ENCODE measurements at places on chromosomes 6 and 20.
A peak's percentile ranks its signal among the peaks of the same experiment; 100 is the strongest.

- no peak for DNase-seq
Measured at GRCh38 chr6:80517525-80517924, 411.1 kb downstream of the BCKDHB start.

DNA sequence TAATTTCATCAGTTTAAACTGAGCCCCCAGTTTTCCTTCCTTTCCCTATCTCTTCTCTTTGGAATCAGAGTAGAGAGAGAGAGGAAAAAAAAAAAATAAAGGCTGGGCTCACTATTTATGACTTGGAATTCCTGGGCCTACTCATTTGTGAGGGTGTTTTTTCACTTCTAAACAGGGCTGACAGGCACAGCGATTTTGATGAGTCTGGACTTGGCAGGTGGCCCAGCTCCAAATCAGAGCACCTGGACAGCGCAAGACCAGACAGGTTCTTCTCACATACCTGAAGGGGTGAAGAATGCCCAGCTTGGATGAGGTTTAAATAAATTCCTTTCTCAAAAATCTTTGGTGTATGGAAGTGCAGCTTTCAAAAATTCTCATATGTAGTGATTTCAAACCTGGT is 122.2 kb downstream of the KIF13A start:
- DNase-seq, result peak; percentile 44

GRCh38 chr6:156791320-156791850 is 14.2 kb downstream of the ARID1B start:
- DNase-seq, result peak; percentile 64

DNA sequence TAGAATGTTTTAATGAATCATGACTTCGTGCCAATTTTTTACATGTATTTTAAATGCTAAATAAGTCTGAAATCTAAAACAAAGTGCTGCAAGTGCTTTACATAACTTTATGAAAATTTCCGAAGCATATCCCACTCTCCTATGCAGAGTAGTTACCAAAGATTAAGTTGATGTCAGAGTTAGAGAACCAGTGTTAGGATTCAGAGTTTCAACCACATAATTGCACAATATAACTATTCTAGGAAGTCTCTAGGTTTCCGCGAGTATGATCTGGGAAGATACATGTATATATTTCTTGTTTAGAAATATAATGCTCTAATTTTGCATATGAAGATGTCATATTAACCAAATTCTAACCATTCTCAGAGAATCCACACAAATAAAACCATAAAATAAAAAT is 74.8 kb downstream of the ASCC3 start:
- no peak for DNase-seq

DNA sequence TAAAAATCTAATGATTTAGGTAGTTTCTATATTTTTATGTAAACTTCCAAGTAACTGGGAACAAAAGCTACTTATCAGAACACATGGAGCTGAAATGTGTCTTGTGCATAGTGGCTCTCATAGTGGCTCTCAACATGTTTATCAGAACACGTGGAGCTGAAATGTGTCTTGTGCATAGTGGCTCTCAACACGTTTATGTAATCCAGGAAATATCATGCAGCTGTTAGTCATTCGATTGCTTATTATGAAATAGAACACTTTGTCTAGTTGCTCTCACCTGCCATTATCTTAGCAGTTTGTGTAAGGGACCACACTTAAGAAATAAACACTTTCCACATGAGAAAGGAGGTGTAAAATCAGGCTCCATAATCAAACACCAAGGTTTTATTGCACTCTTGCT is 119.2 kb upstream of the ASCC3 start:
- no peak for DNase-seq

DNA sequence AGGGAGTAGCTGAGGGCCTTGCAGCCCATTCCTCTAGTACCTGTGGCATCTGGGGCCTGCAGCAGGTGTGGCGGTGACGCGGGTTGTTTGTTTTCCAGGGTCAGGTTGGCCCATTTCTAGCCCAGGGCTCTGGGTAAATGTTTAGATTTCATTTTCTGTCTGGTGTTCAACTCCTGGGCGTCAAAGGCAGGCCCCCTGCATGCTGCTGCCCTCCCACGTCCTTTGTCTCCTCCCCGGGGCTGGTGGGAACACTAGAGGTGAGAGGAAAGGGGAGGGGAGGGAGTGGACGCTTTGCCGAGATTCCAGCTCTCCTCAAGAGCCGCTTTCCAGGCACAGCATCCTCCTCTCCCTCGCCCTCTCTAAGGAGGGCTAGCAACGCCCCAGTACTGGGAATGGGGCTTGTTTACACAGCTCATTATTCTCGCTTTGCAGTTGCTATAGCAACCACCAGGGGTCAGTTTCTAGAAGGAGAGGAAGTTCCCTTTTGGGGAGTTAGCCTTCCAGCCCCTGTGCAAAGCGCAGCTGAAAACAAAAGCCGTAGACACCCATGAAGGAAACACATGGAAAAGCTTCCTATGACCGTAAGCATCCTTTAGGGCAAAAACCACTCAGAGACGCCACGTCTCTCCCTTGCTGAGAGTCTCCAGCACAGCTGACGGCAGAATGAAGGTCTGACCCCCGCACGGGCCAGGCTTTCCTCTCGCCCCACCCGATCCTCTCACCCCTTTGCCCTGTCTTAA is 170.6 kb downstream of the LY86 start:
- no peak for DNase-seq

- no peak for DNase-seq
Measured at GRCh38 chr6:12151433-12151820, 138.7 kb upstream of the EDN1 start.

DNA sequence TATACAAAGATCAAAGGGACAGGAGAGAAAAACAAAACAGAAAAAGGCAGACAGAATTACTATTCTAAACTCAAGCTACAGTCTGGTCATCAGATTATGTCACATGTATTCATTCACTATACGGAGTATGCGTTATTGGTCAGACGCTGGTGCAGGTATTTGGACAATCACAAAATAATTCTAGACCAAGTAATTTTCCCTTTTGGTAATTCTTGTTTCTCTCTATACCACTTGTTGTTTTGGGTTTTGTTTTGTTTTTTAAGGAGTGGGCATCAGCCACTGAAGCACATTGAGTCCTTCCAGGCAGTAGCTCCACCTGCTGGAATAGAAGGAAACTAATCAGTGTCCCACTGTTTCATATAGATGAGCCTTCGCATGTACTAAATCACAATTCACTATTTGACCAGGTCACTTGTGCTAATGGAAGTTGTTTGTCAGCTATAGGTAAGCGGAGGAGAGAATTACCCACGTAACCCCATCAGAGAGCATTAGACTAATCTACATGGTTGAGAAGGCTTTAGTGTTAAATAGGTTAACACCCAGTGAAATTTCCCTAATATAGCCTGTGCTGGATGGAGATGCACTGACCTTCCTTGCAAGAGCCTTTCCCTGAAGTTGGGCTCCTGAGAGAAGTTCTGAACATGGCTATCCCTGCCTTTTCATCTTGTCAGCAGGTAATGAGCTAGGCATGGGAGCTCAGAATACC is 77.9 kb downstream of the TNFAIP3 start:
- no peak for DNase-seq

- no peak for DNase-seq
Measured at GRCh38 chr6:85416049-85416448, 33.8 kb upstream of the NT5E start.

DNA sequence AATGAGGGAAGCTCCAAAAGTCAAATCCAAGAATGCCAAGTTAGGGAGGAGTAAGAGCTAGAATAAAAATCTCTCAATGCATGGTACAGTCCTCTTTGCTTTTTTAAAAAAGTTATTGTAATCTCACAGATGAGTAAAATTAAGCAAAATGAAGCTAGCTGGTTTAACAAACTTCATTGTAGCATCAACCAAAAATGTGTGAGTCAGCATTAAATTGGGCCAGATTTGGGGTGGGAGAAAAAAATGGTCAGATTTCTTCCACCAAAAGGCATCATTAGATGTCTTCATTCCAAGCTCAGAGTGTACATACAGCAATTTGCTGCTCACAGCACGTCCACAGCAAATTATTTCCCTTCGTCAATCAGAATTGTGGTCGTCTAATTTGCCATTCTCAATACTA is 441.5 kb upstream of the FLRT3 start:
- DNase-seq, result no peak

GRCh38 chr6:21180155-21180554 is 413.4 kb upstream of the SOX4 start:
- DNase-seq, result no peak

DNA sequence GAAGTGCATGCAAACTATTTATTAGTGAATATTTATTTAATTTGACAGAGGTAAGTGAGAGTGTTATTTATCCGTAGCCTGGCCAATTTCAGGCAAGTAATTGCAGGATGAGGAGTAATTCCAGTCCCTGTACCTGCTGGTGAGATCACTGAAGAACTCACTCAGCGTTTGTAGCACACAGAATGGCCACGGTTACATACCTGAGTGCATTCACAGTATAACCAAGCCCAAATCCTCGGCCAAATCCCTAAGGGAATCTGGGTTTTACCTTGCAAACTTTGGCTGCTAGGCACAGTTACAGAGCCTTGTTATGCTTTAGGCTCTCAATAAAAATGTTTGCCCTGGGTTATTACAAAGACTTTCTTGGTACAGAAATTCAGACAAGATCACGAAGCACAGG is 93.3 kb downstream of the KCNQ5 start:
- no peak for DNase-seq

DNA sequence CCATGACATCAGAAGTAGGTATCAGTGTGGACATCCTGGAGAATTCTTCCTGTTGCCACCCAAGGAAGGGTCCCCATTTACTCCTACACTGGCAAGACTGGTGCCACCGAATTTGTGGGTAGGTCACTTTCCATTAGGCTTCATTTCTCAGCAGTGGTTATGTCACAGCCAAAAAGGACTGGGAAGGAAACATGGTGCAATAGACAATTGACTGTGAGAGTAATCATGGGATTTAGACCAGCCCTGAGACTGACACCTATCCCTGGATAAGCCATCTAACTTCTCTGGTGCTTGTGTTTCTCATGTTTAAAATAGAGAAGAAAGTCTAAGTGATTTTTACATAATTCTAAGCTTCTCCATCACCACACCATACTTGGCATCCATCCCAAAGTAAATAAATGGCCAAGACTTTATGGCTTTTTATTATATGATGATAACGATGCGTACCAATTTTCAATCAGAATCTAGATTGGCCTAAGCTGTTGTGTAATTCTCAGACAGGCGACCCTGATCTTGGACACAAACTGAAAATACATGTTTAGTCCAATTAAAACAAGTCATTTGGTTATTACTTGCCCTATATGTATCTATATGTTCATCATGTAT is 10.2 kb downstream of the SMPDL3A start:
- no peak for DNase-seq

DNA sequence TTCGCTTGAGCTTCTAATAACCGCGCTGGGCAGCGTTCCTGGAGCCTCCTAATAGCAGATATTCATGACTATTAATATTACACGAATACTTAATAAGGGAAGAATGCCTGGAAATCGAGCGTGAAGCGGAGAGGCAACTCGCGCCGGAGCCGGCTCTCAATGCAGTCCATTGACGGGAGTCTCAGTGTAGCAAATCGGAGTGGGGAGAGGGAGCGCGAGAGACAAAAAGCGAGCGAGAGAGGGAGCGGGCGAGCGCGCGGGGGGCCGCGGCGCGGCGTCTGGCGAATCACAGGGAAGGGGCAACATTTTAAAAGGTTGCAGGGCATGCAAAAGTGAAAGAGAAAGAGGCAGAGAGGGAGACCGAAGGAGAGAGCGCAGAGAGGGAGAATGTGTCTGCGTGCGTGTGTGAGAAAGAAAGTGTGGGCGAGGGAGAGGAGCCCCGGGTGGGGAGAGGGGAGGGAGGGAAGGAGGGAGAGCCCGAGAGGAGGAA is 2.9 kb downstream of the TFAP2A start:
- DNase-seq, result no peak
